ENCODE measurements at places on chromosomes 16 and 17.

- DNase-seq, result no peak
Observed at GRCh38 chr17:393806-394717, 41.5 kb upstream of the RPH3AL start.

DNA sequence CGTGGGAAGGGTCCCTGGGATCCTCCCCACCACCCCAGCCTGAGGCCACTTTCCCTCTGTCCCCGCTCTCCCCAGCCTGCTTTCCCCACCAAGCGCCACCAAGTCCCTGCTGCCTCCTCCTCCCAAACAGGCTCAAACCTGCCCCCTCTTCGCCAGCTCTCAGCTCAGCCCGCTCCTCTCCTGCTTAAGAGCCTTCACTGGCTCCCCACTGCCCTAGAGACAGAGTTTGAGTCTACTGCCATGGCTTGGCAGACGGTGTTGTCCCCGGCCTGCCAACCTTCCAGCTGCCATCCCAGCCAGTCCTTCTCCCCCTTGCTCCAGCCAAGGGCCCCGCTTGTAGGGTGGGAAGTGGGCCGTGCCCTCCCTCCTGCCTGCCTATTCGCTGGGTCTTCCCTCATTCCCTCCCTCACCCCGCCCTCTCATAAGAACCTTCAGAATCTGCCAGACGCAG is 11.1 kb downstream of the IL4R start:
- DNase-seq, result no peak

DNA sequence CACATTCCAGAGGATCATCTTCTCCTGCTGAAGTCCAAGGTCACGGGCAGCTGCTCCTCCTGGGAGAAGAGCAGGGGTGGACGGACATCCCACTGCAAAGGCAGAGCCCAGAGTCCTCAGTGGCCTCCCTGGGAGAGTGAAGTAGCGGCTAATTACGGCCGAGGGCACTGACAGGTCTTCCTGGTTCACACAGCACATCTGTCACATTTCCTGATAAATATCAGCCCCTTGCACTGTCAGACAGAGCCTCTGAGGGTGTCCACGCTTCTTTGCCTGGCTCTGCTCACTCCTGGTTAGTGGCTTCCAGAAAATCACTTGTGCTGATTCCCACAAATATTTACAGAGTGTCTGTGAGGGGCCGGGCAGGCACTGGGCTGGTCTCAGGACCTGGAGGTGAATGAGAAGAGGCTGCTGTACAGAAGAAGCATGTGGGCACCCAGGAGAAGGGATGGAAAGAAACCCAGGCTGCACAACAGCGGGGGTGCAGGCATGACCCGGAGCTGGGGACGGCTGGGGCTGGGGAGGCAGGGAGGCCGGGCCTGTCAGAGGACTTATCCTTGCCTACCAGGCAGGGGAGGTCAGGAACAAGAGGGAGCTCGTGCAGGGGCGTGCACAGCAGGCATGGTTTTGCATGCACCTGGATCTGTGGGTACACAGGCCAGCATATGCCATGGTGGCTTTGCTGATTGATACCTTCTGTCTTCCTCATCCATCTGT is 258.2 kb upstream of the TNRC6C start:
- DNase-seq, result no peak

DNA sequence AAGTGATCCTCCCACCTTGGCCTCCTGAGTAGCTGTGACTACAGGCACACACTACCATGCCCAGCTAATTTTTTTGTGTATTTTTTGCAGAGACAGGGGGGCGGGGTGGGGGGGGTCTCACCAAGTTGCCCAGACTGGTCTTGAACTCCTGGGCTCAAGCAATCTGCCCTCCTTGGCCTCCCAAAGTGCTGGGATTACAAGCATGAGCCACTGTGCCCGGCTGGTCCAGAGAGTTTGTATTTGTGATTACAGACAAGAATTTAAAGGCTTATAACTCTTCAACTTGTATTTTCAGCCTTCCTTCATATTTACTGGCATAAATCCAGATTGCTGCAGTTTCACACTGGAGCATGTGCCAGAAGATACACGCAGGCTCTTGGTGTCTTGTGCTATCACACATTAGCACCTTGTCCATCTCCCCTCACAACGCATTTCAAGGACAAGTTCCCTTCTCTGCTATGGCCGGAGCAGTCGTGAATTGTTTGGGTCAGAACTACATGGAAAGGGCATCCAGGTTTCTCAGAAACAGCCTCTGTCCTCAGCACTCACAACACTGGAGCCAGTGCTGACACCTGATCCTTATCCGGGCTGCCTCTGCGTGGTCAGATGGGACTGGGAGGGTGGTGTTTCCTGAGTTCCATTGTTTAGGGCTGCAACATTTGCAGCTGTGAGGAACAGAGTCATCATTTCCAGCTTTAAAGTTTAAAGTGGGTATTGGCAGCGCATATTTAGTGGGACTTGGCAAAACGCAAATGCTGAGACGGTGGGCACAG is 28.1 kb downstream of the WSCD1 start:
- DNase-seq, result no peak

GRCh38 chr16:56346131-56346890 is 79.0 kb downstream of the AMFR start:
- DNase-seq, result no peak

DNA sequence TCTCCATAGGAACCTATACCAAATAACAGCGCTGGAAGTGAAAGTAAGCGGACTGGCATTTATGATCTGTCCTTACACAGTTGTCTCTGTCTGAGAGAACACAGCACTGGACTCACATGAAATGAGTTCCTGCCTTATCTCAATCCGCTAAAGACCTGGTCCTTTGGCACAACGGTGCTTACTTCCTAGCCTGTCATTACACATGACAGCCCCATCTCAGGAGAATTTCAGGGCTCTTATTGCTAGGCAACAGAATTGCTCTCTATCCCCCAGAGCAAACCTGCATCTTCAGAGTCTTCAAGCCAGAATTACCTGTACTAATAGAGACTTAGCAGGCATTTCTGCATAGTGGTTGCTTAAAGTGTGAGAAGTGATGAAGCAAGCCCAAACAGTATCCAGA is 4.3 kb downstream of the KCNJ2 start:
- DNase-seq, result no peak

DNA sequence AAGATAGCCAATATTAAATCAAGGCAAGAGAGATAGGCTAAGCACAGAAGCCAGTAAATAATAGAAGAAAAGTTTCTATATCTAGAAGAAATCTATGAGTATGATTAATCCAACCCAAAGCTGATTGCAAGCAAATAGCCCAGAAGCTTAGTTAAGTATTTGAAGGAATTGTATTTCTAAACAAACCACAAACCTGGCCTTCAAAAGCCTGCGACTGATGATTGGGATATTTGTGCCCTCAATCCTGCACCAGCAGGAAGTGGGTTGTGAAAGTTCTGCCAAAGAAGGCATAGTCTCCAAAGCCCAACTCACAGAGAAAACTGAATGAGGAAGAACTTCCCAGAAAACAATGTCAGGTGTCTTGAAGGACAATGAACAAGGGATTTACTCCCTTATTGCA is 114.5 kb upstream of the C17orf78 start:
- DNase-seq, result peak; percentile 21

GRCh38 chr16:80875616-80876015 is 71.2 kb upstream of the CDYL2 start:
- no peak for DNase-seq

DNA sequence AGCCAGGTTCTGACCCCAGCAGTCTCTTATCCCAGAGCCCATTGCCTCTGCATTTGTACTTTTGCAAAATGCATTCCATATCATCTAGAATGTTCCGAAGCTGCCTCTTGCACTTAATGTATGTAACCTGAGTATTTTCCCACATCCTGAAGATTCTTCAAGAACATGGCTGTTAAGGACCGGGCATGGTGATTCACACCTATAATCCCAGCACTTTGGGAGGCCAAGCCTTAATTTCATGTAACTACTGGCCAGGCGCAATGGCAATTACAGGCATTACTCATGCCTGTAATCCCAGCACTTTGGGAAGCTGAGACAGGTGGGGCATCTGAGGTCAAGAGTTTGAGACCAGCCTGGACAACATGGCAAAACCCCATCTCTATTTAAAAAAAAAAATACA is 31.7 kb upstream of the GAN start:
- DNase-seq, result no peak

DNA sequence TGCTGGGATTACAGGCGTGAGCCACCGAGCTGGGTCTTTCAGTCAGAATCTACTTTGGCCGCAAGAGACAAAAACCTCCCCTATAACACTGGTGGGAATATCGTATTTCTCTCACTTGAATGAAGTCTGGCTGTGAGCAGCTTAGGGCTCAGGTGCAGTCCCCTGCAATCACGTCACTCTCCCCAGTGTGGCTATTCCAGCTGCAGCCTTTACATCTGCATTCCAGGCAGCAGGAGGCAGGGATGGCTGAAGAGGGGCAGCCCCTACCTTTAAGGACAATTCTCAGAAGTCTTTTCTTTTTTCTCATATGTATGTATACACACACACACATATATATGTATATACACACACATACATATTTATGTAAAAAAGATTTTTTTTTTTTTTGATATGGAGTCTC is 3.0 kb downstream of the DEF8 start:
- no peak for DNase-seq

GRCh38 chr17:16171613-16172012 is 43.7 kb downstream of the NCOR1 start:
- DNase-seq, result peak; percentile 25

Data from stromal cell of bone marrow (primary cell).